ENCODE measurements at places on chromosomes 5 and 9. TPM values are rescaled to one million over a fixed set of nuclear protein-coding genes. Genes with fewer than 3 reads are reported as not detected.

DNA sequence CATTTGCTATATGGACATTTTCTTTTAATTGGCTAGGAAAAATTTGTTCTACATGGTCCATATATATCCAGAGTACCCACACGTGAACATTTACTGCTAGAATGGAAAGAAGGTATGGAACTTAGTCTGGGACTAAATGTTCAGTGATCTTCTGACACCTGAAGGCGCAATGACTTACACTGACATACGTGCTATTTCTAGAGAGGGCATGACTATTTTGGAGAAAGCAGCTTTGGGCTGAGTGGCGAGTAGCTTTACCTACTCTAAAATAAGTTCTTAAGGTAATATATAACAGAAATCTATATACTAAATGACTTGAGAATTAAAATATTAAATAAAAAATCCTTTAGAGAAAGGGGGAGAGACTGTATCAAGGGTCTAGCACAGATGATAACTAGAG, 10.4 kb downstream of the NNT start:
- H3K36me3 ChIP-seq, result peaks cover 4% of the 10 kb centered on the region
- no peak overlapping the region for H3K27ac ChIP-seq
- DNase-seq, result no peak
- H3K4me1 ChIP-seq, result no peaks in the 10 kb centered on the region

- no peak overlapping the region for H3K4me3 ChIP-seq
- no peaks in the 10 kb centered on the region for H3K36me3 ChIP-seq
- H3K4me1 ChIP-seq, result no peaks in the 10 kb centered on the region
- H3K27ac ChIP-seq, result no peak overlapping the region
These were observed 677.1 kb upstream of the CHD1 start for GRCh38 chr5:99605904-99606303.

DNA sequence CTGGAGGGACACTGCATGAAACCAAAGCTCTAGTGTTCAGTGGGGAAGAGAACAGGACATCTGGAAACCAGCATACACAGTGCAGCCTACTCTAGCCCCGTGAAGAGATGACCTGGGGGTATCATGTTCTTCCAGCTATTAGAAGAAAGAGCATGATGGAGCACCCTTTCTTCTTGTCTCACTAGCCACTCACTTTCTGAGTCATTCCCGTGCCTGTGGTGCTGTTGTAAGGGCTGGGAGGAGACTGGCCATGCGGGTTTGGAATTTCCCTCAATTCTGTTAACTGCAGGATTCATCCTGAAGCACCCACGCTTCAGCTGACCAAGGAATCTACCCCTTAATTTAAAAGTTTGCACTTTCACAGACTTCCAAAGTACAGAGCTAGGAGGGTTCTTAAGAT, 137.0 kb downstream of the COL23A1 start:
- H3K36me3 ChIP-seq, result no peaks in the 10 kb centered on the region
- no peak for DNase-seq
- H3K27ac ChIP-seq, result no peak overlapping the region
- H3K4me3 ChIP-seq, result no peak overlapping the region
- no peaks in the 10 kb centered on the region for H3K27me3 ChIP-seq

- no peak for DNase-seq
- H3K27ac ChIP-seq, result no peak overlapping the region
- H3K4me3 ChIP-seq, result no peak overlapping the region
- H3K27me3 ChIP-seq, result no peaks in the 10 kb centered on the region
These were observed 521.9 kb downstream of the PDE4D start for GRCh38 chr5:59371525-59372127.

DNA sequence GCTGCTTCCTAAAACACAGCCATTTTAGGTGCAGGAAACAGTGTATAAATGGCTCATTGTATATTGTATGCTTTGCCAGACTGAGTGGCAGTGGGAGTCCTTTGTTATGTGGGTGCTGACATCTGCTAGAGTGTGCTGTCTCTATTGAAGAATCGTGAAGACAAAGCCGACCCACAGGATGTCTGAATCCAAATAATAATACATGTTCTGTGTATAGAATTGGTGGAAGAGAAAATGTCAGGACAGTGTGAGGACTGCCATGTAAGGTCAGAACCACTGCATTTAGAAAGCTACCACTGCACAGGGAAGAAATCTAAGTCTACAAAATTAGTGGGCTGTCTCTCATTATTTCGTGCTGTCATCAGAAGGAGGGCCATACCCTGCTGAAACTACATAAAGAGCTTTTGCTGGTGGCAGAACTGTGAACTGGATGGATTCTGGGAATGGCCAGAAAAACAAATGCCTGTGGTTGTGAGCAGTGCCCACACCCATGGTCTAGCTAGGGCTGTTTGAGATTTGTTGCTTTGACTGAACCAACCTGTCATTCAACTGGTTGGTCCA, 2.5 kb downstream of the IL7R start:
- no peaks in the 10 kb centered on the region for H3K36me3 ChIP-seq
- no peaks in the 10 kb centered on the region for H3K4me1 ChIP-seq
- no peak for DNase-seq
- no peak overlapping the region for H3K4me3 ChIP-seq
- H3K27ac ChIP-seq, result peak overlapping the region; percentile 5
- H3K27me3 ChIP-seq, result no peaks in the 10 kb centered on the region

The FASTKD3 gene
- polyA plus RNA-seq, result 15.3 TPM

The DYNC2I2 gene
- polyA plus RNA-seq, result 98.6 TPM

The AFAP1L1 gene
- polyA plus RNA-seq, result 4.8 TPM

The MCIDAS gene
- polyA plus RNA-seq, result not detected
